Fibroblast of skin of back (primary cell): ENCODE measurements at places on chromosomes 12 and 14.
A peak's percentile ranks its signal among the peaks of the same experiment; 100 is the strongest.

DNA sequence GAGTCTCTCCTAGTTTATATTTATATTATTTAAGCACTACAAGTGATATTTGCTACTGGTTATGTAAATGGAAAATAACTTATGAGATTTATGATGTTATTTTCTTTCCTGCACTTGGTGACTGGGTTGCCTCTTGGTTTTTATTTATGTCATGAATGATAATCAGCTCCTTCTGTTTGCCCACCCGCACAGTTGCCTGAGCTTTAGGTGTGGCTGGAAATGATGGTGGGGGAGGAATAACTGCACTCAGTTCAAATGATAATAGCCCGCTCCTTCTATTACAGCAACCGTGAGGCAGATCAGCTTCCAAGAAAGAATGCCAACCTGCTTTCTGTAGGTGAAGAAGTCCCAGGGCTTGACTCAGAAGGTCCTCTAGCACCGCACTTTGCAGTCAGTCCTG, 190.2 kb upstream of the CAND1 start:
- no peak for DNase-seq

DNA sequence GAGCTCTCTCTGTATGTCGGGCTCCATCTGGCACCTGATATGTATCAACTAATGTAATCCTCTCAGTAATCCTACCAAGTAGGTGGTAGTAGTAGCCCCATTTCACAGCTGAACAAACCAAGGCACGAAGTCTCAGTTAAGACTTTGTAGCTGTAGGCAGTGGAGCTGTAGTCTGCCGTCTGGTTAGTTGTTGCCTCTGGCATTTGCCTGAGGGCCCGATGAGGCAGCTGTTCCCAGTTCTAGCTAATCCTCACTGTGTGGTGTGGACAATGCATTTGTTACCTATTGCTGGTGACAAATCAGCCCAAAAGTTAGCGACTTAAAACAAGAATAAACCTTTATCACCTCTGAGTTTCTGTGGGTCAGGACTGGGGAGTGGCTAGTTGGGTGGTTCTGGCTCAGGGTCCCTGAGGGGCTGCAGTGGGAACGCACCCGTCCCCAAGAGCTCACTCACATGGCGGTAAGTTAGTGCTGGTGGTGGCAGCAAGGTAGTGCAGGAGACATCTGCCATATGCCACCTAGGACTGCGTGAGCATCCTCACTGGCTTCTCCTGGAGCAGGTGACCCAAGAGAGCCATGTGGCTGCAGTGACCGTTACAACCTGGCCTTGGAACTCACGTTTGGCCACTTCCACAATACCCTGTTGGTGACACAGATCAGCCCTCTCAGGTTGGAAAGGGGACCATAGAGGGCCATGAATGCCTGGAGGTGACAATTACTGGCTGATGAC, 5.6 kb downstream of the AACS start:
- DNase-seq: no peak

DNA sequence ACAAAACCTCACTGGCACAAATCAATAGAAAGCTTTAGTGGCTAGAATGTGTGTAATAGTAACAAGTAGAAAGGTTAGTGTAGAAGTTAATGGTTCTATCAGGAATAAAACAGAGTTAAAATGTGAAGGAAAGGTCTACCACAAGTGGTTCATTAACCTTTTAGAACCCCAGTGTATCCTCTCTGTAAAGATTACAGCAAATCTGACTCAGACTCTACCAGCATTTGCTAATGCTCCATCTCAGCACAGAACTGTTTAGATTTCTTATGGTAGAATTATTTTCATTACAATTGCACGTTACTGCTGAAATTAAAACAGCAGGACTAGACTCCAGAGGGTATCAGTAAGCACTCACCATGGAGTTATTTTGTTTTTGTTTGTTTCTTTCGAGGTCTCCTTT, 609.0 kb upstream of the LMO3 start:
- no peak for DNase-seq

- DNase-seq: no peak
These were observed 31.9 kb upstream of the FBXO34 start for GRCh38 chr14:55239320-55239719.

GRCh38 chr14:36132826-36133225, 43.7 kb downstream of the PTCSC3 start:
- no peak for DNase-seq

- no peak for DNase-seq
These were observed 90.8 kb upstream of the TMTC2 start for GRCh38 chr12:82595941-82596340.

DNA sequence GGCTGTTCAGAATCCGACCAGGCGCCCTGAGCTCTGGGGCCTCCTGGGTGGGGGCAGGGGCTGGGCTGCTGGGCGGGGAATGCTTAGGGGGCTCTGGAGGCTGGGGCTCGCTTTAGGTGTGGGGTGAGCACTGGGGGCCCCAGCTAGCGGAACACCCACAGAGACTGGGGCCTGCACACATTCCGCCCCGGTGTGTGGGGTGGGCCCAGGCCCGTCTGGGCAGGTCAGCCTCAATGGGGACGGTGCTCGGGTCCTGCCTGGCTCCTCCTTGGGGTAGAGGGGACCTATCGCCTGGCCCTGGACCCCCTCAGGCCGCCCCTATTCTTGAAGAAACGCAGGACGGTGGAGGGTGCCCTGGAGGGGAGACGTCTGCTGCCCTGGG, 364.8 kb downstream of the TMEM121 start:
- DNase-seq: no peak

- no peak for DNase-seq
These were observed 4.8 kb downstream of the RNF34 start for GRCh38 chr12:121404734-121405133.

- DNase-seq: no peak
These were observed 1041.1 kb upstream of the FOXG1 start for GRCh38 chr14:27725482-27725881.

GRCh38 chr12:26954027-26954426, 15.8 kb downstream of the FGFR1OP2 start:
- no peak for DNase-seq

GRCh38 chr12:110937104-110937641, 16.8 kb upstream of the MYL2 start:
- DNase-seq: peak; percentile 23

DNA sequence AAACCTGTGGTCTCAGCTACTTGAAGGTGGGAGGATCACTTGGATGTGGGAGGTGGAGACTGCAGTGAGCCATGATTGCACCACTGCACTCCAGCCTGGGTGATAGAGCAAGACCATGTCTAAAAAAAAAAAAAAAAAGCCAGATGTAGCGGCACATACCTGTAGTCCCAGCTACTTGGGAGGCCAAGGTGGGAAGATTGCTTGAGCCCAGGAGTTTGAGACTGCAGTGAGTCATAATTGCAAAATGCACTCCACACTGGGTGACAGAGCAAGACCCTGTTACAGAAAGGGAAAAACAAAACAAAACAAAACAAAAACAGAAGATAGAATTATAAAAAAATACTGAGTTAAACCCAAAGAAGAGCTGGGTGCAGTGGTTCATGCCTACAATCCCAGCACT, 29.1 kb upstream of the APOF start:
- no peak for DNase-seq

DNA sequence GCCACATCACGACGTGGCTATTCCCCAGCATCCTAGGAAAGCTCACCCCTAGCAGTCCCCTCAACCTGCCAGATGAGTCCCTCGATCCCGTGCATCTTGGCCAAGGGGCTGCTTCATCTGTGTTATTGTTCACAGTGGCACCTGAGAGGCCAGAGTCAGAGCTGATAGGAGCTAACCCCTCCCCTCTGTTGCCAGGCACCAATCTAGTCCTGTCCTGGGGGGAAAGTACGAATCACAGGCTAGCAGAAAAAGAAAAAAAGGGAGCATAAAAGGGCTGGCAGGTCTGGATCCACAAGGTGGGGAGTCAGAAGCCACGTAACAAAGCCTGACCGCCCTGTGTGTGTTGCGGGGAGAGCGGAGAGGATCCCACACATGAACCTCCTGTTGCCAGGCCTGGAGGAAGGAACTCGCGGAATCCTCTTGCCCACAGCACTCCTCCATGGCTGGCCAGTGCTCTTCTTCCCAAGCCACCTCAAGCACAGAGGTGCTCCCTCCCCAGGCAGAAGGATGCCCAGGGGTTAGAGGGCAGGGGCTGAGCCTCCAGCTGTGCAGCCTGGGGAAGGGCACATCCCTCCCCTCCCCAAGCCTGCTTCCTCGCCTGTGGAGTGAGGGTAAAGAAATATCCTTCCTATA, 91.8 kb downstream of the ITPK1 start:
- no peak for DNase-seq

- DNase-seq: no peak
These were observed 4.3 kb downstream of the PSMD9 start for GRCh38 chr12:121892673-121893561.

DNA sequence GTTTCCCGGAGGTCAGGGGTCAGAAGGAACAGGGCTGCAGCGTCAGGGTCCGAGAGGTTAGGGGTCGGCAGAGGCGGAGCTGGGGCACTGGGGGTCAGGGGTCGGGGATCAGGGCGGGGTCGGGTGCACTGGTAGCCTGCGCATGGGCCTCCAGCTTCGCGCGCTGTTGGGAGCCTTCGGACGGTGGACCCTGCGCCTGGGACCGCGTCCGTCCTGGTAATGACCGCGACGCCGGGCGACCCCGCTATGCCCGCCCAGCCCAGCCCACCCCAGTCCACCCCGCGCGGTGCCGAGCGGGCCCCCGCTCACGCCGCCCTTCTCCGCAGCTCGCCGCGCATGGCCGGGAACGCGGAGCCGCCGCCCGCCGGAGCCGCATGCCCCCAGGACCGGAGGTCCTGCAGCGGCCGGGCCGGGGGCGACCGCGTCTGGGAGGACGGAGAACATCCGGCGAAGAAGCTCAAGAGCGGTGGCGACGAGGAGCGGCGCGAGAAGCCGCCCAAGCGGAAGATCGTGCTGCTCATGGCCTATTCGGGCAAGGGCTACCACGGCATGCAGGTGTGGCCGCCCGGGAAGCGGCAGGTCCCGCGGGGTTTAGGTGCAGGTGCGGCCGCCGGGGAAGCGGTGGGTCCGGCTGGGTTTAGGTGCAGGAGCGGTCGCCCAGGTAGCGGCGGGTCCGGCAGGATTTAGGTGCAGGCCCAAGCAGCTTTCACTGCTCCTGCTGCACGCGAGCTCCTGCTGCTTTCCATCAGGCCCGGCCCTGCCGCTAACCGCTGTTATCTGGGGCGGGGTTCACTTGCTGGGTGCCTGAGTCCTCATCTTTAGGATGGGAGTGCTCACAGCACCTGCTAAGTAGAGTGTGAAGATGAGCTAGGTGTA, 743 bp downstream of the PUS1 start:
- DNase-seq: no peak

- no peak for DNase-seq
These were observed 61.3 kb upstream of the MDM1 start for GRCh38 chr12:68393417-68393816.

GRCh38 chr12:57708296-57708695, 14.4 kb downstream of the OS9 start:
- DNase-seq: no peak

- no peak for DNase-seq
These were observed 367.7 kb downstream of the SLC16A7 start for GRCh38 chr12:59963546-59963945.

GRCh38 chr14:22776215-22776614, 9.7 kb downstream of the OXA1L start:
- no peak for DNase-seq

GRCh38 chr12:70252832-70253231, 9.6 kb downstream of the CNOT2 start:
- DNase-seq: no peak

DNA sequence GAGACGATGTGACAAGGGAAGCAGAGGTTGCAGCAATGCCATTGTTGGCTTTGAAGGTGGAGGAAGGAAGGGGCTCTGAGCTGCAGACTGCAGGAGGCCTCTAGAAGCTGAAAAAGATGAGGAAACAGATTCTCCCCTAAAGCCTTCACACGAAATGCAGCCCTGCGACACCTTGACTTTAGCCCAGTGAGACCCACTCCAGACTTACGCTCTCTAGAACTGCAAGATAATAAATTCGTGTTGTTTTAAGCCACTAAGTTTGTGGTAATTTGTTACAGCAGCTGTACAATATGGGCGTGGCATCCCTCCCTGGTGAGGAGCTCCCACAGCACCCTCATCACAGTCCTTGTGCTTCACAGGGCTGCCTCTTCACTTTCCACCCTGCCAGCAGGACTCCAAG, 53.2 kb downstream of the GOLGA5 start:
- DNase-seq: no peak
